ENCODE measurements at places on chromosomes 5 and 9.
A peak's percentile ranks its signal among the peaks of the same experiment; 100 is the strongest.

- DNase-seq: peak; percentile 83
Measured at GRCh38 chr9:136527721-136528710, 17.8 kb downstream of the NOTCH1 start.

- peak; percentile 23 for DNase-seq
Measured at GRCh38 chr5:72380492-72381274, 60.5 kb downstream of the PTCD2 start.

DNA sequence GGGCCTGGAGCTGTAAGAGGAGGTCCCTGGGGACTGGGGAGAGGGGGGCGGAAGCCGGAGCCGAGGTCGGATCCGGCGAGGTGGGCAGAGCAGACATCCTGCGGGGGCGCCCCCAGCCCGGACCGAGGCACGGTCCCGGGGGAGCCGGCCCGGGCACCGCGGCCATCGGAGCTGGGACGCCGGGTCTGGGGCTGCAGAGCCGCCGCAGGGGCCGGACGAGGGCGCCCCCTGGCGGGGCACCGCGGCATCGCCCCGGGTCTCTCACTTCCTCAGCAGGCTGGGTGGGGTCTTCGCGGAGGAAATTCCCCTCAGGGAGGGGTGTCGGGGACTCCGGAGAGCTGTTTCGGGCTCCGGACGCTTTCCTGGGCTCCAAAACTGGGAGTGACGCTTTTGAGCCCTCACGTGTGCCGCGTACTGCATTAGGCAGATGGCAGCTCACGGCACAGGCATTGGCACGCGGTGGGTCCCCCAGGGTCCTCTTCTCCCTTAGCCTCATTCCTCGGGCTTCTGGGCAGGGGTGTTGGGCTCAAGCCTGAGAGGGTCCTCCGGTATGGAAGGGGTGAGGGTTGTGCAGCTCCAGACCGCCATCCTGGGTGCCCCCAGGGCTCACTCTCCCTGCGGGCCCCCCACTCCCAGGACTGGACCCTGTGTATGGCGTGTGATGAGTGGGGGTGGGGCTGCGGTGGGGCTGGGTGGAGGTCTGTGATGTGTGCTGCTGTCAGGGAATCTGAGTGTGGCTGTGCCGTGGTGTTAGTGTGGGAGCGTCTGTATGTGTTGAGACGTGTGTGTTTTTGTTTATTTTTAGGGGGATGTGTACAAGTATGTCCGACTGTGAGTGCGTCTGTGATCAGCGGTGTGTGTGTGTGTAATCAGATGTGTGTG, 29.6 kb downstream of the LHX2 start:
- peak; percentile 90 for DNase-seq

GRCh38 chr9:8962084-8962483, 1162.5 kb upstream of the DMAC1 start:
- DNase-seq: no peak

DNA sequence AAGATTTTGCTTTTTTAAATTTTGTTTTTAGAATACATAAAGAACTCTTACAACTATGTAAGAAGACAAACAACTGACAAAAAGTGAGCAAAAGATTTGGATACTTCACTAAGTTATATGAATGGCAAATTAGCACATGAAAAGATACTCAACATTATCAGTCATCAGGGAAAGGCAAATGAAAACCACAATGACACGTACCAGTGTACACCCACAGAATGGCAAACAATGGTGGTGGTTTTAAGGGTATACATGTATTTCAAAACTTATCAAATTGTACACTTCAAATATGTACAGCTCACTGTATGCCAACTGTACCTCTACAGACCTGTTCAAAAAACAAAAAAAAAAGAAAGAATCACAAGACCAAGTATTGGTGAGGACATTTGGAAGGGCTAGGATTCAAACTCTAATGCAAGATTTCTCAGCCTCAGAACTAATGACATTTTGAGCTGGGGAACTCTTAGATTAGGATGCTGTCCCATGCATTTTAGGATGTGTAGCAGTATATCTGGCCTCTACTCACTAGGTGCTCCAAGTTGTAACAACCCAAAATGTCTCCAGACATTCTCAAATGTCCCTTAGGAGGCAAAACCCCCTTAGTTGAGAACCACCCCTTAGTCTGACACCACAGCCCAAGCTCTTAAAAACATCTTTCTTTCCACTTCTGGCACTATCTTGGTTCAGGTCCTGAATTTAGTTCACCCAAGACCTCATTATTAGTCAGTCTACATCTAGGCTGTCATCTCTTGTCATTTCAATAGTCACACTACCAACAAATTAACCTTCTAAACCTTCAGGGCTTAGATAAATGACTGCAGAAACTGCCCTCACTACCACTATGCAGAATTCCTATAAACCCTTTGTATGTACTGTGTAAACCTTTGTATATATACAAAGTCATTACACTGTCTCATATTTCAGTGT, 9.7 kb downstream of the SCAI start:
- DNase-seq: no peak

- no peak for DNase-seq
Measured at GRCh38 chr5:159475026-159475425, 144.7 kb upstream of the IL12B start.

DNA sequence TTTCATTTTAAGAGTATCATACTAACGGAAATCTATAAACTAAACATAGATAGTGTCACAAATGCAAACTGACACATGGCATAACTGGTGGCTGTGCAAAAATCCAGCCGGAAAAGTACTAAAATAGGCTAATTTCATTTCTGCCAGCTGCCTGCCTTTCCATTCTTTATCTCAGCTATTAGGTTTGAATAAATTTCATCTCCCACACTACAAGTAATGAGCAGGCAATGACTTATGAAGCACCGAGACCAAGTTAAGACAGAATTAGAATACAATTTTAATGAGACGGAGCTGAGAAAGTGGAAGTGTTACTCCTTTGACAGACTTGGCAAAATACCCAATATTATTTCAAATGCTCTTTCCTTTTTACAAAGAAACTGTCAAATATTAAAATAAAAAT, 258.8 kb upstream of the ZNF608 start:
- no peak for DNase-seq

DNA sequence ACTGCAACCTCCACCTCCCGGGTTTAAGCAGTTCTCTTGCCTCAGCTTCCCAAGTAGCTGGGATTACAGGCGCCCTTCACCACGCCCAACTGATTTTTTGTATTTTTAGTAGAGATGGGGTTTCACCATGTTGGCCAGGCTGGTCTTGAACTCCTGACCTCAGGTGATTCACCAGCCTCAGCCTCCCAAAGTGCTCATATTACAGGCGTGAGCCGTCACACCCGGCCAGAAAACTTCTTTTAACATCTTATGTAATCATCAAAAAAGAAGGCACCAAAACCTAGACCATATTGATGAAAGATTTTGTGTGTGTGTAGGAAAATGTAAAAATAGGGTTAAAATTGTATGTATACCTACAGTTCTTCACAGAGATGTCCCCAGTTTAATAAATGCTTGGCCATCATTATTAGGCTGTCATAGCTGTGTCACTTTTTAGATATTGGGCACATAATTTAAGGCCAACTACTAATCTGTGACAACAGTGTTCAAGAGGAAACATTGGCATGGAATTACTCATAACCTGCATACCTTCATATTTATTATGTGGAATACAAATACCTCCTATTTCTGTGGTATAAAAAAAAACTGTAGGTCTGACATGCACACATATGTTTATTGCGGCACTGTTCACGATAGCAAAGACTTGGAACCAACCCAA, 44.4 kb downstream of the RAD50 start:
- no peak for DNase-seq
